ENCODE measurements at places on chromosomes 4 and X.
A peak's percentile ranks its signal among the peaks of the same experiment; 100 is the strongest.

GRCh38 chr4:144421839-144422565 lies 224.0 kb upstream of the HHIP start:
- DNase-seq = no peak

DNA sequence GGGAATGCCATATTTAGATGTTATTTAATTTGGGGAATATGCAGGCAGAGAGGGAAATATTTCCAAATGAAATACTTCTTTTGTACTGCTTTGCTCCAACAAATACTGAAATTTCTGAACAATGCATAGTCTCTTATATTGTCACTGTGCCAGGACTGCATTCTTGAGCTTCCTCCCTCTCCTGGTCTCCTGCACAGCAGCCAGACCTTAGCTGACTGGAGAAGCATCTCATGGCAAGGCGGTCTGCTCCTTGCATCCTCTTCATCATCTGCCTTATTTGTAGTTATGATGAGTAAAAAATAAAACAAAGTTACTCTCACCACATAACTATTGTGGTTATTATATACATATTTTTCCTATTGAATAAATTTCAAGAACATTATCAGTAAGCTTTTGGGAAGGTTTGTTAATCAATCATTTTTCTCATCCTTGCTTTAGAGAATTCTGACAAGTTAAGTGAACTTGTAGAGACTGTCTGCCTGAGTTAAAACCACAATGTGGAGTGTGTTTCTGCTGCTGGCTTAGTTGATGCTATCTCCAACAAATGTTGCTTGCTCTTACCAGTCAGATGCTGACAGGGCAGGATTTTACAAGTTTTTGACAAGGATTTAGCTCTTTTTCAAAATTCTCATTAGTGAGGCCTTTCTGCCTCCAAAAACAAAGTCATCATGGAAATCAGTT lies 153.6 kb downstream of the SOWAHB start:
- no peak for DNase-seq

DNA sequence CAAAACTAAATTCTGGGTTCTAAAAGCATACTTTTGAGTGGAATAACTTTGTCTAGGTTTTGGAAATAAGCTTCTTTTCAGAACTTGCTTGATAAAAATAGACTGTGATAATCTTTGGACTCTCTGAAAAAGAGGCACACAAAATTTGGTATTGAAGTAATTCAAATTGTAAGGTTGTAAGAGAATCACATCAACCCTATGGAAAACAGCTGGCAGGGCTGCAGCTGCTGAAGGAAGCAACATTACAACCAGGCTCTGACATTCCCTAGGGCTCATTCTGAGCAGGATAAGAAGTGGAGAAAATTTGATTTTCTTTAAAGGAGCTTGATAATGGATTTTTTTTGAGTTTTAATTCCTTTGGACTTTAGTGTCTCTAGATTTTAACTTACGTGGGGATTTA lies 147.6 kb downstream of the FSTL5 start:
- no peak for DNase-seq

DNA sequence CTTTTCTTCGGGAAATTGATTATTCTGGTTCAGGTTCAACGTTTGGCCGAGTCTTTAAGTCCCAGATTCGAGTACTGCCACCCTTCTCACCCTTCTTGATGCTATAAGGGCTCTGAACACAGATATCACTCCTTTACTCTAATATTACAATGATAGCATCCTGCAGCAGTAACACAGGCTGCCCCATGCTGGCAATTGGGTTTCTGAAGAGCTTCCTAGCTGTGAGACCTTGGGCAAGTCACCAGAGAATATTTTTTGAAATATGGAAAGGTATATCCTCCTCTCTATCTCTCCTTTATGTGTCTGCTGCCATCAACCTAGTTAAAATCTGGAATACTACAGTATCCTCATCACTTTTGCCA lies 297 bp upstream of the MTMR8 start:
- DNase-seq = no peak

DNA sequence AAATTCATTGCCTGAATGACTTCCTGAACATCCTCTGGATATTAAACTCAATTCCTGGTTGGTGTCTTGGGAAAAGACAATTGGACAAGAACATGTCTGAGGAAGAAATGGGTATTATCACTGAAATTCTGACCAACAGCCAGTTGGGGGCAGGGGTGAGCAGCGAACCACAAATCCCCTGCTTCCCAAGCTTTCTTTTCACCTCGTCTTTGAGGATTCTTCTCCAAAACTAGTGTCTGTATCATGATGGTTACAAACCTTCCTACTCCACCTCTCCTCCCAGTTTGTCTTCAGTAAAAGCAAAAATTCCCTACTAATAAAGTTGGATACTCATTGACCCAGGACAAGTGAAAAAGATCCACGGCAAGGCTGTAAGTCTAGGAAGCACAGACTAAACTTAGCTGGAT lies 48.3 kb upstream of the WDR1 start:
- DNase-seq = peak; percentile 9

DNA sequence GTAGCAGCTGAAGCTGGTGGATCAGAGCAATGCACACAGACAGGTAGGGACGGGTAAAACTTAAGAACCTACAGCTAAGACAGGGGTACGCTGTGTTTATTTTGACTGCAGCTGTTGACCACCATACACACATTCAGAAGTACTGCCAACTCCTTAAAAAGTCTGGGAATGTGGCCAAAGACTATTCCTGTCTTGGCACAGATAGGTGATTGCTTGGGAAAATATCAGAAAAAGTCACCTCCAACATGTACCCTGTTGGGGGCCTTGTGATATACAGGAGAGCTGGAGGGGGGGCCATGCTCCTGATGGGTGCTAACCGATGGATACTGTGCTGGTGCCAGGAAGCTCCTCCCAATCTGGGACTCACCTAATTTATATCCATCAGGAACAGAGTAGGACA lies 121.2 kb downstream of the VCX2 start:
- DNase-seq = peak; percentile 23

- no peak for DNase-seq
These were observed 84.6 kb upstream of the BEND4 start for GRCh38 chr4:42237010-42237409.
